Liver (tissue), 10 donors: ENCODE measurements at places on chromosomes 5 and 9.

DNA sequence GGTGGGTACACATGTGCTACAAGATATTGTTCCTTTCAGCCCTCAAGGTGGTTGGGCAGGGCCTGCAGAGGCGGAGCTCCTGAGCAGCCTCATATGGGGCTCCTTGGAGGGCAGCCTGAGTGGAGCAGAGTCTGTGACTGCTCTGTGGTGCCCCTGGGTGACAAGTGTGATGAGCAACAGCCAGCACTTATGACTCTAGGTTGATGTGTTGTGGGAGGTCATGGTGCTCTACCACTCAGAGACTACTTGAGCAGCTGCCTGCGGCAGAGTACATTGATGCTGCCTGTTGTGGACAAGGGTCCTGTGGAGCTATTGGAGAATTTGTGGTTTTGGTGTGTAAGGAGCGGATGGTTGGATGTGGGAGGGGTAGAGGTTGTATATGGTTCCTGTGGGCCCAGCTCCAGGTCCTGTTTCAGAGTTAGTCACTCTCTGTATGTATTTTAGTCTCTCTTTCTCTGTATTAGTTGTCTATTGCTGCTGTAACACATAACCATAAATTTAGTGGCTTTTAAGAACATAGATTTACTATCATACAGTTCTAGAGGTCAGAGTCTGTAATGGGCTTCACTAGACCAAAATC lies 141.3 kb downstream of the SREK1 start:
- no peak for DNase-seq

DNA sequence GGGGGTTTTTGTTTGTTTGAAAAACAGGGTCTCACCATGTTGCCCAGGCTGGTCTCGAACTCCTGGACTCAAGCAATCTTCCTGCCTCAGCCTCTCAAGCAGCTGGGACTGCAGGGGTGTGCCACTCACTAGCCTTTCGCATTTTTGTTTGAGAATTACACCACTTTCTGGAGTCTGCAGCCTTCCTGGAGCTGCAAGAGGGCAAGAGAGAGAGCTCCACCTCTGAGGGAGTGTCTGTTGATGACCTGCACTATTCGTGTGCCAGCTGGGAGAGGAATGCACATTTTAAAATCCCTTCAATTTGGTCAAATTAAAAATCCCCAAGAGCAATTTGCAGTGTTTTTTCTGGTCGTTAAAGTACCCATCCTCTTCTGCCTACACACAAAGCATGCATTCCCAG lies 5.0 kb upstream of the CKMT2 start:
- DNase-seq, result no peak

GRCh38 chr5:18457255-18457654 lies 823.0 kb downstream of the TAF11L14 start:
- DNase-seq, result no peak

DNA sequence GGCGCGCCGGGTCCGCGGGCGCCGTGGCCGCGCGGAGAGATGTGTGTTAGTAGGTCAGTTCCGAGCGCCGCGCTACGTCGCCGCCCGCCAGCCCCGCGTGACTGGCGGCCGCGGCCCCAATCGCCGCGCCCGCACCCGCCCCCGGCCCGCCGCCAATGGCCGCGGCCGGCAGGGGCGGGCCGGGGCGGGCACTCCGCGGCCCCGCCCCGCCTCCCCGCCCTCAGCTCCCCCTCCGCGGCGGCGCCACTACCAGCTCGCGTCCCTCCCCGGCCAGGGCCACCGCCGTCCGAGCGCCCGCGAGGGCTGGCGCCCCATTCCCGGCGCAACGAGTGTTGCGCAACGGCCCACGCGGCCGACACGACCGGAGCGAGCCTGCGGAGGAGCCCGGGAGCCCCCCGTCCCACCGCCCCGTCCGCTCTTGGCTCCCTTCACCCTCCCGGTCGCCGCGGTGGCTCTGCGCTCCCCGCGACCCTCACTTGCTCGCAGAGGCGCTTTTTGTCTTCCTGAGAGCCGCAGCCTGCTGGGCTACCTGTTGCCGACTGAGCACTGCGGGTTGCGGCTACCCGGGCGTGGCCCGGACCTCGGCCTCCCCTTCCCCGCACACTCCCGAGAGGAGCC lies at the start of gene NFIL3:
Gene NFIL3 (minus strand): TSS at position 48 of the 618 bp plus-strand sequence. CDS start 13,098 bp downstream, outside the sequence.
- DNase-seq, result peak; percentile 77

- DNase-seq, result no peak
These were observed 130.5 kb upstream of the ITGA1 start for GRCh38 chr5:52657247-52657645.

DNA sequence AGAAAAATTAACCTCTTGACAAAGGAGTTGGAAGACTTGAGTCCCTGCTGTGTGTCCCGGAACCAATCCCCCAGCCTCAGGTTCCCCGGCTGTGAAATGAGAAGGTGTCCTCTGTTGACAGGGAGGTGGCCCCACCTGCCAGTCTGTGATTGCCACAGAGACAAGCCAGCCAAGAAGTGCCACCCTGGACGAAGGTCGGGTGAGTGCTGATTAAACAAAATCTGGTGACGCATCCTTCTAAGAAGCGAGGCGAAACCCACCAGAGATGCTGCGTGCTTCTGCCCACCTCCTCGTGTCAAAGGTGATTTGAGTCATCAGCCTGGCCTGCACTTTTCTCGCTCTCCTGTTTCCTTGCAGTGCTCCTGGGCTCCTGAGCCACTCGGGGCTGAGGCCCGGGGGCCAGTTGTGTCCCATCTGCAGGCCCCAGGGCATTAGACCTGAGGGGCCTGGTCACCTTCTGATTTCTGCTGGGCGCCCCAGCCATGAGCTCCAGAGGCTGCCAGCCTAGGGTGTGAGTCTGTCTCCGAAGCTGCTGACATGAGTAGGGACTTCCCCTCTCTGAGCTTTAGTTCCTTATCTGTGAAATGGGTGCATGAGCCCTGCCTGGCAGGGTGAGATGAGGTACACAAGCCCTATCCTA lies 28.7 kb downstream of the NEK6 start:
- no peak for DNase-seq

DNA sequence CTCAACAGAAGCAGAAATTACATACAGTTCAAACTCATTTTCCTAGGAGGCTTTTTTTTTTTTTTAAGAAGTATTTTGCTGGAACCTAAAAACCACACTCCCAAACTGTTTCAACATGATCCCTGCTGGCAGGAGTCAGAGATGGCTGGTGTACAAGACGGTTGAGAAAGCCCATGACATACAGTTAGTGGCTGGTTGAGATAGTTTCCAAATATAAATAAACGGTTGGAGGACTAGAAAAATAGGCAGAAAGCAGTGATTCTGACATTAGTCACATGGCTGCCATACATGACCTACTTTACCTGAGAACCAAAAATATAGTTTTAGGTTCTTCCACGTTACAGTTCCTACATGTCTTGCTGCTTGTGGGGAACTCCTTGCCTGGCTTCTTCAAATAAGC lies 31.7 kb upstream of the BASP1 start:
- no peak for DNase-seq

GRCh38 chr9:137172901-137173795 lies 1.3 kb upstream of the TMEM210 start:
- no peak for DNase-seq

DNA sequence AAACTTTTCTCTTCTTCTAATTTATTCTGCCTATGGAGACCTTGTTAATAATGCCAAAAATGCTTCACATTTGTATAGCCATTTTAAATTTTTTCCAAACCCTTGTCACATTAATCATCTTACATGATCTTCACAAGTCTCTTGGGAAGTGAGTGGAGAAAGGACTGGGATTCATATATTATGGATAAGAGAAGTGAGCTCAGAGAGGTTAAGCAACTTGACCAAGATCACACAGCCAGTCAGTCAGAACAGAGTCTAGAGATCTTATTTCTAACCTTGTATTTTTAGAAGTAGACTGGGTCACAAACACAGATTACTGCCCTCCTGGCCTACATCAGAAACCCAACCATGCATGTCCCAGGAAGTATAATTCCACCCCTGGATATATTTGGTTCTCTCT lies 218.0 kb upstream of the ADRA1B start:
- DNase-seq, result no peak

GRCh38 chr5:179436321-179437122 lies 91.3 kb upstream of the ADAMTS2 start:
- DNase-seq, result no peak

- DNase-seq, result peak; percentile 39
These were observed 1.4 kb downstream of the MLLT3 start for GRCh38 chr9:20620650-20621470.

- DNase-seq, result no peak
These were observed 118.4 kb downstream of the PAM start for GRCh38 chr5:102873379-102873932.

DNA sequence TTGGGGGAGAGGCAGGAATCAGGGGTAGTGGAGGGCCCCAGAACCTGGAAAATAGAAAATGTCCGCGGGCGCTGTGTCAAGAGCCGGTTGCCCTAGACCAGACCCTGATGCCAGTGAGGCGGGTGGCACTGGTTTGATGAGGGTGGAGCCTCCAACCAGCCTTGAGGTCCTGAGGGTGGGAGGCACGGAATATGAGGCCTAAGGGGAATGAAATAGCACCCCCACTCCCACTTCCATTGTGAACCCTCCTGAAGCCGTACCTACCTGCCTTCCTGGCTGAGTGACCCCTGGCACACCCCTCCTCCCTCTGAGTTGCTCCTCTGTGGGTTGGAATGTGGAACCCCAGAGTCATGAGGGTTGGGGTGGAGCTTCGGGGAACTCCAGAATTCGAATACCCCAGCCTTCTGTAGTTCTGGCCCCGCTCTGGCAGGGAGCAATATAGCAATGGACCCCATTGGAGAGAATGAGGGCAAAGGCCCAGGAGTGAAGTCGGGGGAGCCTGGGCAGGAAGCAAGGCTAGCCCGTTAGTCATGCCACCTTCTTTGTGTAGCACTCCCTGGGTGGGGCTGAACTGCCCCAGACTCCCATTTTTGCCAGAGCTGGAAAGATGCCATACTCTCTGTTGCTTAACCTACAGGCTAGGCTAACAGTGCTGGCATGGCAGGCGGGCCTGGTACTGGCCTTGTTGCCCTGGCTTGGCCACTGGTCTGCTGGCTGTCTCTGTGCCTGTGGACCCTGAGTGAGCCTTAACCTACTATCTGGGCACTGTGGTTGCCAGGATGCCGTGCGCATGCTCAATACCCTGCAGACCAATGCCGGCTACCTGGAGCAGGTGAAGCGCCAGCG lies 1.0 kb downstream of the FPGS start:
- DNase-seq, result no peak

DNA sequence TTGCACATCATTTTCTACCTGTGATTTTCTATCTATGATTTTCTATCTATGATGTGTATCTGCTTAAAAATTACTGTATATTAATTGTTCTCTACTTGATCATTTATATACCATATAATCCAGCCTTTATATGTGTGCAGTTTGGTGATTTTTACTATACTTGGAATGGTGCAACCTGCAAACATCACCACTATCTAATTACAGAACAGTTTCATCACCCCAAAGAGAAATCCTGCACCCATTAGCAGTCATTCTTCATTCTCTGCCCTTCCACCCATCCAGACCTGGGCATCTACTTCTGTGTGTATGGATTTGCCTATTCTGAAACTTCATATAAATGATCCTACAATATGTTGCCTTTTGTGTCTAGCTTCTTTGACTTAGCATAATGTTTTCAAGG lies 51.3 kb downstream of the CARTPT start:
- DNase-seq, result no peak
